Stimulated activated CD4-positive, alpha-beta T cell treated with anti-CD3 and anti-CD28 coated beads, Interleukin-1b, Interleukin-23, amount 100 ng/mL, for 48 hours (primary cell): ENCODE measurements at places on chromosomes 3 and 15.

DNA sequence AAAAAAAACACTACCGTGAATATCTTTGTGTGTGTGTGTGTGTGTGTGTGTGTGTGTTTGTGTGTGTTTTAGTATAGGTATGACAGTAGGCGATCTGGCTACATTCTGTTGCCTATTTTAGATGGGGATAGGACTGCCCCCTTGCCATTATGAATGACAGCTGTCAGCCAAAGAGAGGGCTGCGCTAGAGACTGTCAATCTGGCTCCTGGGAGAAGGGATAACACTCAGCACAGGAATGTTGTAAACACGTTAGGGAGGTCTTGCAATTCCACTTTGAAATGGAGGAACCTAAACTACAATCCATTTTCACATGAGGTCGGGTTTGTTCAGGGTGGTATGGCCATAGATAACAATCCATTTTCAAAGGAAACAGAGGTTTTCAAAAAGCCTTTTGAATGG, 14.1 kb upstream of the ETV5 start:
- no peak for DNase-seq

DNA sequence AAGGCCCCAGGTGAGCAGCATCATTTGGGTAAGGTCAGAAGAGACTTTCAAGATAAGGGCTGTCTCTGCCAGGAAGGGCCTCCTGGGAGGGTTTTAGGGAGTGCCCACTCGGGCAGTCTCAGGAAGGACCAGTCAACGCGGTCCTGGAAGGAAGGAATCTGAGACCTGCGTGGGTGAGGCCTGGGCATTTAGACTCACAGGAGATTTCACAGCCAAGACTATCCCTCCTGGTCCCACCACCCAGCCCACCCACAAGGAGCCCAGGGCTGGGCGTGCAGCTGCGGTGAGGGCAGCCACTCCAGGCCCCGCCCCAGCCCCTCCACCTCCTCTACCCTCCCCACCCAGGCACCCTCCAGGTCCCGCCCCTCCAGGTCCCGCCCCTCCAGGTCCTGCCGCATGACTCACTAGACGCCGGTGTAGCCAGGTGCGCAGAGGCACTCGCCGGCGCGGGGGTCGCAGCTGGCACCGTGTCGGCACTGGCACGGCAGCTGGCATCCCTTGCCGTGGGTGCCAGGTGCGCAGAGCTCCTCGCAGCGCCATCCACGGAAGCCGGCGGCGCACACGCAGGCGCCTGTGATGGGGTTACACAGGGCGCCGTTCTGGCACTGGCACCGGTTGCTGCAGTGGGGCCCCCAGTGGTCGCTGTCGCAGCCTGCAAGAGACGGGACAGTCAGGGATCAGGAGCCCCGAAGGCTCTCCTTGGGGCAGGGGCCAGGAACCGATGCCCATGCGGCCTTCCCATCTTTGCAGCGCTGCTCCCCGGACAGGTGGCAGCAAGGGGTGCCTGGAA, 112.7 kb downstream of the RAB11A start:
- DNase-seq: peak; percentile 44

DNA sequence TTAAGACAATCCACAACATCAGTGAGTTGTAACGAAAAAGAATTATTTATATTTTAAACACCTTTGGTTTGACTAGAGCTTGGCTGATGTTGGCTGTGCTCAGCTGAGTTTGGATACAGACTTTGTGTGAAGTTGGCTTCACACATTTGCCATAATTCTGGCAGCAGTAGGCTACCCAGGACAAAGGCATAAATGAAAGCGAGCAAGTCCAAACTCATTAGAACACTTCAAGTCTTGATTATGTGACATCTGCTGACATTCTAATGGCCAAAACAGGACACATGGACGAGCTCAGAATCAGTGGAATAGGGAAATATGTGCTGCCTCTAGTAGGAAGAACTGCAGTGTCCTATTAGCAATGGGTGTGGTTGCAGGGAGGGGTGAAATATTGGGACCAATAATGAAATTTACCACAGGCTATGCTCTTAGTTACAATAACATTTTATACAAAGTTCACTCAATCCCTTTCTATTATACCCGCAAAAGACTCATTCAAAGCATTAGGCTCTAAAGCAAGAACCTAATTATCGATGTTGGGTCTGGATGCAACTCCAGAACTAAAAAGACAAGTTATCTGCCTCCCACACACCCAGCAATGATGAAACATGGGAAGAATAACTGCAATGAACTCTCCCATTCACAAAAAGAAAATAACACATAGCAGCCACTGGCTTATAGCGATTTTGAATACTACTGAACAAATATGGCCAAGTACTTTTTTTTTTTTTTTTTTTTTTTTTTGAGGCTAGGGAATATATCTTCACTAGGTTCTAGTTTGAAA, 493.9 kb upstream of the RASGRP1 start:
- no peak for DNase-seq

GRCh38 chr3:79139395-79140068, 628.3 kb downstream of the ROBO1 start:
- DNase-seq: no peak

GRCh38 chr15:63469984-63470383, 34.4 kb upstream of the USP3 start:
- DNase-seq: no peak

- no peak for DNase-seq
Observed at GRCh38 chr3:194101592-194102432, 34.1 kb upstream of the HES1 start.

- no peak for DNase-seq
Observed at GRCh38 chr3:172283841-172284357, 164.4 kb downstream of the GHSR start.

DNA sequence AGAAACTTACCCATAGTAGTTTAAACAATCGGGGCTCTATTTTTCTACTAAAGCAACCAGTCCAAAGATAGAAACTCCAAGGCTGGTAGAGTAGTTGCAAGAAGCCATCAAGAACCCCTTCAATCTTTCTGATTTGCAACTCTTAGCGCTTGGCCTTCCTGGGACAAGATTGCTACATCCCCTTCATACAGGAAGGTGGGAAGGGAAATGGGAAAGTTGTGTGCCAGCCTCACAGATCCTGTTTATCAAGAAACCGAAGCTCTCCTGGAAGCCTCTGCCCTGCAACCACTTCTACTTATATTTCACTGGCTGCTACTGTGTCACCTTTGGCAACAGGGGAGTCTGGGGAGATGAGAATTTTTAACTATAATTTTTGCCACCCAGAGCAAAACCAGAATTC, 46.2 kb downstream of the OSBPL10 start:
- DNase-seq: no peak

DNA sequence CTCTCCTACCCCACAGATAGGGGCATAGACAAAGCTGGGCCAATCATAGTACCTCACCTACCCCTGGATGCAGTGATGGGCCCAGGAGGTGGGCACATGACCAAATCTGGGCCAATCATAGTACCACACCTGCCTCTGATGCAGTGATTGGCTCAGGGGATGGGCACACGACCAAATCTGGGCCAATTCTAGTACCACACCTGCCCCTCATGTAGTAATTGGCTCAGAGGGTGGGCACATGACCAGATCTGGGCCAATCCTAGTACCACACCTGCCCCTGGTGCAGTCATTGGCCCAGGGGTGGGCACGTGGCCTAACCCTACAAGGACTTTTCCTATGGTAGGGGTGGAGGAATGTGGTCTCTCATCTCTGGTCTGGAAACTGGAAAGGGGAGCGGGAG, 56.9 kb upstream of the MEF2A start:
- no peak for DNase-seq

DNA sequence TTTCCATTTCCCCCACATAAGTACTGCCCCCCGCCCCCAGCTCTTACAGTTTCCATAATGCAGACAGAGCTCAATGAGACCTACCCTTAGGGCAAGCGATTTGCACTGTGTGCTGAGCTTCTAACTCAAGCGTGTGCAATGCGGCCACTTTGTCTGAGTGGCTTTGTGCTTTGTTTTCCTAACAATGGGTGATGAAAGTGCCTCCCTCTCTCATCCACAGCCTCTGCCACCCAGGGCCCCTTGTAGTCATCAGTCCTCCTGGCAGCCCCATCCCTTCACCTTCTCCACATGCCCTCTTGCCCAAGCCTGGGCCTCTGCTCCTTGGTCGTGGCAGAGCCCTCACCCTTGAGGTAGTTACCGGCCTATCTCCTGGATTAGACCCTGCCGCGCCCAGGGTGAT, 17.2 kb downstream of the DAPK2 start:
- no peak for DNase-seq

GRCh38 chr15:40941528-40942336, 11.5 kb upstream of the CHAC1 start:
- DNase-seq: peak; percentile 68

DNA sequence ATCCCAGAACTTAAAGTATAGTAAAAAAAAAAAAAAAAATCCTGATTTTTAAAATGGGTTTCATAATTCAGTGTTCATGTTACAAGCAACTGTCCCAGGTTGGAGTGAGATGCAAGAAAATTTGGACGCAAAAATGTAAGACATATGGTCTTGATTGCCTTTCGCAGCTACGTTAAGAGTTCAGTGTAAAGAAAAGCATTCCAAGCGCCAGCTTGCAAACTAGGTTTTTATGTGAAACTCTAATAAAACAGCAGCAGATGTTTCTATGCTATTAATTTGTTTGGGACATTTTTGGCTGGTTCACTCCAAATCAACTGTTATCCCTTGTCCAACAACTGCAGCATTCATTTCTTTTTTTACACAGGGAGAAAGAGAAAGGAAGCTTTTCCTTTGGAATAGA, 957.8 kb downstream of the ROBO1 start:
- DNase-seq: no peak

- no peak for DNase-seq
Observed at GRCh38 chr3:69460034-69460433, 74.1 kb upstream of the FRMD4B start.

DNA sequence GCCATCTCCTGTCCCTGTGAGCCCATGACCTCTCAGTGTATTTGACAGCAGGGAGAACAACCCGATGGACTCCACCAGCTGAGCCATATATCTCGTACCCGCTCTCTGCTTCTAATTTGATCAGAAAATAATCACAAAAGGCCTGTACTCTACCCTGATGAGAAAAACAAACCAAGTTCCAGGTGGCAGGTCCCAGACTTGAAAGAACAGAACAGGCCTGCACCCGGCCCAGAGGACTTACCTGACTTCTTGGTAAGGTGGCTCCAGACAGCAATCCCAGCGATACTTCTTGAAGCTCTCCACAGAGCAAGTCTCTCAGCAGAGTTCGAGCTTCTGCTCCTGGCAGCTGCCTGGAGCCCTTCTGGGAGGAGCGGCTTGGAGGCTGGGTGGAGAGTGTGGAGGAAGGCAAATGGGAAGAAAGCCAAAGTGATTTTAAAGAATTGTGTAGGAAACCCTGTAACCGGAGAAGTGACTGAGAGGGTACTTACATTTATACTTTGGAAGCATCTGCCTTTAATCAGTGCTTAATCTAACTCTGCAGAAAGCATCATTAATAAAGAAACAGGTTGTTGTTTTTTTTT, 91.6 kb downstream of the SCN11A start:
- no peak for DNase-seq

- DNase-seq: no peak
Observed at GRCh38 chr3:42710323-42711021, 7.9 kb upstream of the HHATL start.

DNA sequence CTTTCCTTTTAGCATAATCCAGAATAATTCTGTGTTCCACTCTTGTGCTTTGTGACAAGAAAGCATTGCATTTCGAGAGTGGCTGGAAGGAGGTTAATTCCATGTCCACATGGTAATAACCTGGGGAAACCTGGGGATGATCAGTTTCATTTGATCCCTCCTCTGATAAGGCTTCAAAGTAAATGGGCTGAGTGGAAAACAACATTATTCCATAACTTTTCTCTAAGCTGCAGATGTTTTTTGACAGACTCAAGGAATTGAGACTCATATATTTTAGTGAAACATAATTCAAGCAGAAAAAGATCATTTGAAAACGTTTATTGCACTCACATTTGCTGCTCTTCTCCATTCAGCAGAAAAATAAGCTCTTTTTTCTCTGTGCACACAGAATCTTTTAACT, 44.6 kb downstream of the ROBO2 start:
- no peak for DNase-seq

- no peak for DNase-seq
Observed at GRCh38 chr3:77040216-77040615, 317 bp downstream of the ROBO2 start.

GRCh38 chr3:10783360-10784351, 32.4 kb upstream of the SLC6A11 start:
- DNase-seq: no peak

- no peak for DNase-seq
Observed at GRCh38 chr3:186933816-186934215, 3.5 kb downstream of the ST6GAL1 start.
